HCEC 1CT (cell line): ENCODE measurements at places on chromosomes 5 and 9.

DNA sequence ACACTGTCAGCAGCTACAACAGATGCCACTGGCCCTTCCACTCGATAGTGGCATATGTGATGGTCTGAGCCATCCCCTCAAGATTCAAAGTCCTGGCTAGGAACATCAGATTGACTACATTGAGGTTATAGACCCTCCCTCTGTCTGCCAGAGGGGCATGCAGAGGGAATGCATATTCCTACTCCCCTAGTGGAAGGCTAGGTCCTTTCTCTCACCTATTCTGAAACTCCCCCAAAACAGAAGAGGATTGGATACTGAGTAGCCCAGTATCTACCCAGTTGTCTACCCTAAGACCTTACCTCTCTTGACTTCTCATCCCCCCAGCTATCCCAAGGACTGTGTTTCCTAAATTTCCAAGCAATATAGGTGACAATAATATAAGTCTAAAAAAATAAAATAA lies 78.5 kb upstream of the PDE4D start:
- no peak for DNase-seq

DNA sequence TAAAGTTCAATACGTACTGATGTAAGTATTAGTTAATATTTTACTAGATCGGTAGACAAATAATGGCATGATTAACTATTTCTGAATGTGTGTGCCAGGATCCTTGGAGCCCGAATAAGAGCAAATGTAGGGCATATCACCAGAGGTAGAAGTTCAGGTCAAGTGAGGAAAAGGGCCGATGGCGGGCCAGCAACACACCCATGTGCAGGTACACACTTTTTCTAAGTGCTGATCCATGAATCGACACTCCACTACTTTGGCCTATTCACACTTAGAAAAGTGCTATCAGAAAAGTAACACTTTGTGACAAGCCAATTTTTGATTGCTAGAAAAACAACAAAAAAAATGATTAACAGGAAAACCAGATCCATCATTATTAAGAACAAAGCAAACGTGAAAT lies 150.3 kb downstream of the AUH start:
- DNase-seq: no peak

- peak; percentile 29 for DNase-seq
Measured at GRCh38 chr5:96004754-96005153, 43.1 kb upstream of the ELL2 start.

DNA sequence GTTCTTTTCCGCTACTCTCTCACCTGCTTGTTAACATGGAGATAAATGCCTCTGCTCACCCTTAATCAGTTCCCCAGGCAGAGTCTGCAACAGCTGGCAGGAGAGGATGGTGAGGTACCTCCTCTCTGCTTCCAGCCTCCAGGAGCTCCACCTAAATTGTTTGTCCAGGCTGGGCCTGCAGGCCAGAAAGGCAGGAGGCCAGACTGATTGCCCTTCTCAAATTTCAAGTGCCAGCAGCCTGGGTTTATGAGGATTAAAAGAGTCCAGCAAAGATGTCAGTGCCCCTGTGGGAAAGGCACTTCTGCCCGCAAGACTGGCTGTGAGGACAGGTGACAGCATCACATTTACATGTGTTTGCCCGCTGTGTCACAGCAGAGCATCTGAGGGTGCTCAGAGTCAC lies 19.8 kb downstream of the CORO2A start:
- DNase-seq: no peak

- no peak for DNase-seq
Measured at GRCh38 chr5:33281431-33281843, 159.3 kb upstream of the TARS1 start.

- no peak for DNase-seq
Measured at GRCh38 chr5:159175547-159175946, 33.8 kb downstream of the RNF145 start.

DNA sequence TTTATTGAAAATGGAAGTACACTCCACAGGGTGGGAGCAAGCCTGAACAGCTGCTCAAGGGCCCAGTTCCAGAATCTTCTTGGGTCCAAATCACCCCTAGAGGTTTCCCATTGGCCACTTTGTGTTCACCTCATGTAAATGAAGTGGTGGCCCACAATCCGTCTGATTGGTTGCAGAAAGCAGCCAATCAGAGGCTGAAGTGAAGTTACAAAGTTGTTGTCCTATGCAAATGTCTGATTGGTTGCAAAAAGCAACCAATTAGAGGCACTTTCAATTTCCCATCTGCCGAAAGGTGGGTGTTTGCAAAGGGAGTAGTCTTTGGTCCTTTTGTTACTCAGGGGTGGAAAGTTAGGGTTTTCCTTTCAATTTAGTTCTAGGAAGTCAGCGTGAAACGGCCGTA lies 8.8 kb downstream of the TMEM171 start:
- no peak for DNase-seq

- no peak for DNase-seq
Measured at GRCh38 chr5:41874512-41875060, 4.4 kb upstream of the OXCT1 start.

- no peak for DNase-seq
Measured at GRCh38 chr5:87074934-87075541, 192.6 kb upstream of the RASA1 start.

GRCh38 chr9:132069046-132069898 lies 10.4 kb downstream of the MED27 start:
- no peak for DNase-seq

GRCh38 chr5:84597904-84598303 lies 213.2 kb upstream of the EDIL3 start:
- no peak for DNase-seq

DNA sequence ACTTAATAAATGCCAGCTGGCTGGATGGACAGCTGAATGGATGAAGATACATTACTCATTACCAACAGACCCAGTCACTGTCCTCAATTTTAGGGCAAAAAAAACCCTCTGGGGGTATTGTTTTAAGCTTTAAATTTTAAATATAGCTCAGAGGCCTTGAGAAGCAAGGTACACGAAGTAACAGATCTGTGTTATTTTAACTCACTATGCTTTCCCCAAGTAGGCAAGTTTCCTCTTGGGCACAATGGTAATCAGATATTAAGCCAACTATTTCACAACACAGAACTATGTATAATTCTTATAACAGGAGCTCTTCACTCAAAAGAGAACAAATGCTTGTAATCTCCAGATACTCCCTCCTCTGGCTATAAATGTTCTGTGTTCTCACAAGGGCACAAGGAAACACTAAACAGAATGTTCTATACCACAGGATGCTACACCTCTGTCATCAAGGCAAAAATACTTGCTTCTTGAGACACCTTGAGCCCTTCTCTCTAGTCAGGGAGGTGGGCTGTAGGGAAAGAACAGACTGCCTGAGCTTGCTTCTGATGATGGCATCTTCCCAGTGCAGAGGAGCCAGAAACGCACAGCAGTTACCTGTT lies 443.8 kb downstream of the SPOCK1 start:
- DNase-seq: no peak

GRCh38 chr5:143488381-143488780 lies 84.9 kb upstream of the NR3C1 start:
- no peak for DNase-seq

- DNase-seq: no peak
Measured at GRCh38 chr5:59584858-59585846, 308.4 kb downstream of the PDE4D start.

DNA sequence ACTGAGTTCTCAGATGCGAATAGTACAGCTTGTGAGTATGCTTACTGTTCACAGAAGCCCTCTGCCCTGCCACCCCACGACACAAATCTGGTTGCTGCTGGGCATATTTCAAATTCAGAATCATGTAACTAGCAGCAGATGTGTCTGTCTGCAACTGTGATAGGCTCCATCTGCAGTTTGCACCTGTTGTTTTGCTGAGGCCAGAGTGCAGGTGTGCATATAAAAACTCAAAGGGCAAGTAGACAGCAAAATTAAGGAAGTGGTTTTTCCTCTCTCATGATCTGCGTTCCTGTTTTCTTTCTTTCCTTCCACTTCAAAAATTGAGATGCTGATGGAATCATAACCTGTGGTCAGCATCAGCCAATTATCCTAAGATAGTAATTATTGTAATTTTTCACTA lies 1000.5 kb downstream of the PTPRD start:
- no peak for DNase-seq

GRCh38 chr9:14270358-14271092 lies 43.4 kb downstream of the NFIB start:
- DNase-seq: no peak

DNA sequence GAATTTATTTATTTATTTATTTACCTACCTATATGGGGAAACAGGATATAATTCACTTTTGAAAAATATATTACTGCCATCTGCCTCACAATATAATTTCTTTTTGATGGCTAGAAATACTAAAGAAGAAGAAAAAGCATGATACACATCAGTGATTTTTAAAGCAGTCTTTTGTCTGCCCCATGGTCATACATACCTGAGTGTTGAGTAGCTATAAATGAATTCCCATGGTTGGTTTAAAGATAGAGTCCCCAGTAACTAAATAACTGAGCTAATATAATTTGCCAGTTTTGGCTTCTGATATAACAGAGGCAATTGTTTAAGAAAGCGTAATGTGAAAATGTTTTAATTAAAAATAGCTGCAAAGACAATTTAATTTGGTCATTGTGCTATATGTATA lies 447.8 kb downstream of the PDE4D start:
- DNase-seq: no peak

DNA sequence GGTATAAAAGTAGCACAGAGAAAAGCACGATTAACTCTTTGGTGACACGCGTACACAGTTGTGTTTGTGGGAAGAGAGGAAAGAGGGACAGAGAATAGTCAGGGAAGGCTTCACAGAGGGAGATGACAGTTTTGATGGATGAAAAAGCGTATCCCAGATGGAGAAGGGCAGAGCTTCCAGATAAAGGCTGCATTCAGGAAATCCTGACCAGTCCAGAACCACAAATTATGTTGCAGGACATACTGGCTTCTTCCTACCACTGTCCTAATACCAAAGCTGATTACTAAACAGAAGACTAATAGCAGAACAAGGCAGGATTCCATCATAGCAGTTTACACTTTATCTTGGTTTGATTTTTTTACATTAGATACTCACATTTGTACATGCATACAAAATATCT lies 34.5 kb downstream of the SLC31A2 start:
- no peak for DNase-seq

DNA sequence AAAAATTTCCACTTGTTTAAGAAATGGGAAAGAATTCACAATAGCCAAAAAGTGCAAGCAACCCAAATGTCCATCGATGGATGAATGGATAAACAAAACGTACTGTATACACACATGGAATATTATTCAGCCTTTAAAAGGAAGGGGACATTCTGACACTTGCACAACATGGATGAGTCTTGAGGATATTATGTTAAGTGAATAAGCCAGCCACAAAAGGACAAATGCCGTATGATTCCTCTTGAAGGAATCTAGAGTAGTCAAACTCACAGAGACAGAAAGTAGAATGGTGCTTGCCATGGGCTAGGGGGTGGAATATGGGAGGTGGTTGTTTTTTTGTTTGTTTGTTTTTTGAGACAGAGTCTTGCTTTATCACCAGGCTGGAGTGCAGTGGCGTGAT lies 3.8 kb upstream of the ATP6V0E1 start:
- peak; percentile 71 for DNase-seq

DNA sequence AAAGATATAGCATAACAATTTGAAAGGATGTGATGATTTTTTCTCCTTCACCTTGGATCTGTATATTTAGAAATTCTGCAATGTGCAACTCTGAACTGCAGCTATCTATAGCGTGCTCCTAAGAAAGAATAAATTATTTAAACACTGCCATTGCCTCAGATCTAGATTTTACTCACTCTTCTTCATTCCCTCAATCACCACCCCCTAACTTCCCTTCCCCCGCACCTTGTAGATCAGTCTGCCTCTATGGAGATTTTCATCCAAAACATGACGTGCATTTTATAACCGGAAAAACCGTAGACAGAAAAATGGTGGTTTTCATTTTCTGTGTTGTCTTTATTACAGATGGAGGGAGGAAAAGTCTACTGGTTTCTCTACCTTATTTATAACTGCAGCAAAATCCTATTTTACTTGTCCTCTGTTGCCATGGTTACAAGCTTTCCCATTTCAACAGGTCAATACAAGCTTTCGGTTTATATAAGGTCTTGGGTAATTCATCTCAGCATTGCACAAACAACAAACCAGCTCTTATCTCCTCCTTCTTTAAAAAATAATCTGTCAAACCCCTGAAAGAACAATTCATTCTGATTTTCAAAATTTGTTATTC lies 480.0 kb downstream of the TAF11L14 start:
- no peak for DNase-seq

GRCh38 chr5:157486221-157486681 lies 26.2 kb downstream of the NIPAL4 start:
- no peak for DNase-seq

DNA sequence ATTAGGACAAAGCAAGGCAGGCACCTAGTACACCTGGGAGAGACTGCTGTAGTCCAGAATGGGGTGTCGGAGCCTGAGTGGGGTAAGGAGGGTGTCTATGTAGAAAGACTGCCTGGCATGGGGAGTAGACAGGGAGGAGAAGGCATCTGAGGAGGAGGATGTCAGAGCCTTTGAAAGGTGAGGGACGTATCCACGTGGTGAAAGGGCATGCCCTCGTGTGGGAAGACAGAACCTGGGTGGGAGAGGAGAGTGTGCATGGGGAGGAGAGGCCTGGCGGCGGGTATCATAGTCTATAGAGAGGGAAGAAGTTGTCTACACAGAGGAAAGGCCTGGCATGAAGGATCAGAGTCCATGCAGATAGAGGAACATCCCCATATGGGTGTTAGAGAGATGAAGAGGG lies 91.8 kb downstream of the NDFIP1 start:
- DNase-seq: no peak

- DNase-seq: no peak
Measured at GRCh38 chr5:174149426-174149825, 103.9 kb downstream of the NSG2 start.

- DNase-seq: no peak
Measured at GRCh38 chr5:1523480-1523792, 324 bp downstream of the LPCAT1 start.

- no peak for DNase-seq
Measured at GRCh38 chr5:7396713-7397454, 946 bp downstream of the ADCY2 start.

GRCh38 chr9:123376218-123377071 lies 20.4 kb downstream of the CRB2 start:
- no peak for DNase-seq

DNA sequence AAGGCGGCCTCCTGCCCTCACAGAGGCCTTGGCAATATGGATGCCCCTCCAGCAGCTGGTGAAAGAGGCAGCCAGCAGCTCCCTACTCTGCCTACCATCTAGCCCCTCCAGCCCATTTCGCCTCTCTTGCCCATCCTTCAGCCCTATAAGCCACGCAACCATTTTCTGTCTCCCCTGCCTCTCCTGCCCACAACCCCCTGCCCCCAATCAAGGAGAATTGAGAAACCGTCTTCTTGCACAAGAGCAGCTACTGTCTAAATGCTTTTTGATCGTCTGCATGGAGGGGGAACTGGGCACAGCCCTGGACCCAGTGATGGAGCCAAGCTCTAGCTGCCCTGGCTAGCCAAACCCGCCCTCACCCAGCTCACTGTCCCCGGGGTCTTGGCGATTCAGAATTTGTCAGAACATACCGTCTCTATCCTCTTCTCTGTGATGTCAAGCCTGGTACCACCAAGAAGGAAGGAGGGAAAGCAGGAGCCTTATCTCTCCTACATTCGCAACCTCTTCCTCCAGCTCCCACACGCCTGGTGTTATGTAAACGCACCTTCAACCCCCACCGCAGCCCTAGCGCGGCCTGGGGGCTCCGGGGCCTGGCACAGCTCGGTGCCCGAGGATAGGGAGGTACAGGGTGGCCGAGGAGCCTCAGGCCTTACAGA lies 1.2 kb downstream of the SPRY4 start:
- DNase-seq: no peak

- DNase-seq: no peak
Measured at GRCh38 chr9:136206602-136207275, 1.8 kb upstream of the LHX3 start.

- DNase-seq: peak; percentile 40
Measured at GRCh38 chr5:123785162-123786071, 273.4 kb downstream of the CSNK1G3 start.
